ENCODE measurements at places on chromosomes 13 and 19.

DNA sequence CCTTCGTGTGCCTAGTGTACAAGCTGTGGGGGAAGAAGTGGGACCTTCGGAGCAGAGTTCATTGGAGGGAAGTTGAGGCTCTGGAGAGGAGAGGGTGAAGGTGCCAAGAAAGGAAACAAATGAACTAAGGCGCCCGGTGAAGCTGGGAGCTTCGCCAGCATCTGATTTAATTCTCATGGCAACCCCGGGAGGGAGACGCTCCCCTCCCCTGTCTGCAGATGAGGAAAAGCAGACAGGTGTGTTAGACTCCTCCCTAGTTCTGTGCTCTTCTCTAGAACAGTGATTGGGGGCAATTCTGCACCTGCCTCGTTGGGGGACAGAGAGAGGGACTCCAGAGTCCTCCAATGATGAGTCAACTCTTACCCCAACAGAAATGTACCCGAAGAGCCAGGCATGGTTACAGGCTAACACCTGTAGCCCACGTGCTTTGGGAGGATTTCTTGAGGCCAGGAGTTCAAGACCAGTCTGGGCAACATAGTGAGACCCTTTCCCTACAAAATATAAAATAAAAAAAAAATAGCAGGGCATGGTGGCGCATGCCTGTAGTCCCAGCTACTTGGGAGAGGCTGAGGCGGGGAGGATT is 4.2 kb downstream of the SSC5D start:
- no peak for DNase-seq

GRCh38 chr19:16525751-16526481 is 16.3 kb downstream of the CHERP start:
- DNase-seq: no peak

- no peak for DNase-seq
Observed at GRCh38 chr19:14088634-14089411, 1.7 kb downstream of the SAMD1 start.

- peak; percentile 99 for DNase-seq
Observed at GRCh38 chr19:2061495-2062388, 10.7 kb upstream of the MKNK2 start.

GRCh38 chr13:83878691-83879430 is 3.4 kb downstream of the SLITRK1 start:
- no peak for DNase-seq

- DNase-seq: no peak
Observed at GRCh38 chr19:45539459-45539858, 32.2 kb downstream of the VASP start.

DNA sequence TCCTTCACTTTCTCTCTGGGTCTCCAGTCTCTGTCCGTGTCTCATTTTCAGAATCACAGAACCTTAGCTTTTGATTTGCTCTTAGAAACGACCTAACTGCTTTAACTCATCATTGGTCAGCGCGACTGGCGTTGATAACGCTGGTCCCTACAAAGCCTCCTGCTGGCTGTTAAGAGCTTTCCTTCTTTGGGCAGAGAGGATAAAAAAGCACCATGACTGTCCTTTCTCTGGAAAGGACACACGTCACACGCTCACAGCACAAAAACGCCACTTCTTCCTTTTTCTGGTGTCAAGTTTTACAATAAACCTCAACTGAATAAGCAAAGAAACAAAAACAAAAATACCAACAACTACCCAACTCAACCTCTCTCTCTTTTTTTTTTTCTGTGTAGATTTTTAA is 1.7 kb upstream of the KLK12 start:
- DNase-seq: no peak

GRCh38 chr19:55152017-55152416 is 3.0 kb upstream of the TNNT1 start:
- no peak for DNase-seq

DNA sequence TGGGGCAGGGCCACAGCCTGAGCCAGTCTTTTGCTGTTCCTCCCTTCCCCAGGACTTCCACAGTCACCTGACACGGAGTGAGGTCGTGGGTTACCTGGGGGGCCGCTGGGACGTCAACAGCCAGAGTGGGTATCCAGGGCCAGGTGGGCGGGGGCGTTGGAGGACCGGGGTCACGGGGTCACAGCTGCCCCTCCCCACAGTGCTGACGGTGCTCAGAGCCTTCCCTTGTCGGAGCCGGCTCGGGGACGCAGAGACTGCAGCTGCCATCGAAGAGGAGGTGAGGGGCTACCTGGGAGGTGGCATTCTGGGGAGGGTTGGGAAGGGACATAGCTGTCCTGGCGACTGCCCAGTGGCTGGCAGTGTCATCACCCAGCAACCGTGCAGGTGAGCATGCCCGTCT is 11.5 kb downstream of the MPND start:
- no peak for DNase-seq

- no peak for DNase-seq
Observed at GRCh38 chr13:62583466-62583865, 1167.8 kb upstream of the PCDH20 start.

DNA sequence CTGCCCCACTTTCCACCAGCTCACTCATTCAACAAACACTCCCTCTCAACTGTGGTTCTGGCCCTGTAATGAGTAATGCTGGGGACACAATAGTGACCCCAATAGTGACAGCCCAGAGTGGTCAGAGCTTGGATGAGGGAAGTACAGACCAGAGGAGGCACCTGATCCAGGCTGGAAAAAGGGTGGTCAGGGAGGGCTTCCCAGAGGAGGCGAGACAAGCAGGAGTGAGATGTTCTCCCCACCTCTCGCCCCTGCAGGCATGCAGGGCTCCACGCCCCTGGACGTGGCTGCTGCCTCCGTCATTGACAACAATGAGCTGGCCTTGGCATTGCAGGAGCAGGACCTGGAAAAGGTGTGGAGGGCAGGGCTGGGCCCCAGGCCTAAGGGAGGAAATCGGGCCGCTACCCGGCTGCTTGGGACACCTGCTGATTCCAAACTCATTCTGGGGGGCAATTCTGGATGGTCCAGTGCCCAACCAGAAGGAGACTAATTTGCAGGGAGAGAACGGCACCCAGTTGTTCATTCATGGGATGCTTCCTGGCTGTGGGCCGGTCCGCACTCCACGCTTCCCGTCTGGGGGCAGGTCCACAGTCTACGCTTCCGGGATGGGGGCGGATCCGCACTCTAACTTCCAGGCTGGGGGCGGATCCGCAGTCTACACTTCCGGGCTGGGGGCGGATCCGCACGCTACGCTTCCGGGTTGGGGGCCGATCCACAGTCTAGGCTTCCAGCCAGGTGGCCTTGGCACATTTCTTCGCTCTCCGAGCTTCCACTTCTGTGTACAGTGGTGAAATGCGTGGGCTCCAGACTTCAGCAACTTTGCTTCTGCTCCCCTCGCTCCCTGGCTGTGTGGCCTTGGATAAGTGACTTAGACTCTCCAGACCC is 63.4 kb downstream of the RYR1 start:
- DNase-seq: no peak

- no peak for DNase-seq
Observed at GRCh38 chr19:51417107-51417809, at the start of gene SIGLEC10. Gene SIGLEC10, minus strand, starts transcription at chr19:51417642. Its CDS starts 61 bp downstream, at chr19:51417581.

DNA sequence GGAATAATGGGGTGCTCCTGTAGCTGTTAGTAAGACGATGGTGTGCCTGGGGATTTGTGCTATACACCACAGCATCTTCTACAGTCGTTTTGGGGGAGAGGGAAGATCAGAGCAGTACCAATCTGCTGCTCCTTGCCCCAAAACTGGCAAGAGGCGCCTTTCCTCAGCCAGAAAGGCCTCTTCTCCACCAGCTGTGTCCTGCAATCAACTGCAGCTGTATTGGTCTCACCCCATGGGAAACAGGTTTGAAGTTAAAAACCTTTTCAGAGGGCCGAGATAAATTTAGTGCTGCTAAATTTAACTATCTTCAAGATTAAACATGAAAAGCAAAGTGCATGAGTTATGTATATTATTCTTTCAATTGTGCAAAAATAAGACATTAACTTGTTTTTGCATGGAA is 1.2 kb upstream of the RNASEH2B start:
- no peak for DNase-seq

GRCh38 chr13:42495751-42496150 is 78.2 kb upstream of the TNFSF11 start:
- no peak for DNase-seq

GRCh38 chr19:8423817-8424223 is 10.7 kb downstream of the MARCHF2 start:
- no peak for DNase-seq

- DNase-seq: peak; percentile 69
Observed at GRCh38 chr19:11587302-11587974, 9.8 kb upstream of the ZNF627 start.
